ENCODE measurements at places on chromosomes 3 and 15.

DNA sequence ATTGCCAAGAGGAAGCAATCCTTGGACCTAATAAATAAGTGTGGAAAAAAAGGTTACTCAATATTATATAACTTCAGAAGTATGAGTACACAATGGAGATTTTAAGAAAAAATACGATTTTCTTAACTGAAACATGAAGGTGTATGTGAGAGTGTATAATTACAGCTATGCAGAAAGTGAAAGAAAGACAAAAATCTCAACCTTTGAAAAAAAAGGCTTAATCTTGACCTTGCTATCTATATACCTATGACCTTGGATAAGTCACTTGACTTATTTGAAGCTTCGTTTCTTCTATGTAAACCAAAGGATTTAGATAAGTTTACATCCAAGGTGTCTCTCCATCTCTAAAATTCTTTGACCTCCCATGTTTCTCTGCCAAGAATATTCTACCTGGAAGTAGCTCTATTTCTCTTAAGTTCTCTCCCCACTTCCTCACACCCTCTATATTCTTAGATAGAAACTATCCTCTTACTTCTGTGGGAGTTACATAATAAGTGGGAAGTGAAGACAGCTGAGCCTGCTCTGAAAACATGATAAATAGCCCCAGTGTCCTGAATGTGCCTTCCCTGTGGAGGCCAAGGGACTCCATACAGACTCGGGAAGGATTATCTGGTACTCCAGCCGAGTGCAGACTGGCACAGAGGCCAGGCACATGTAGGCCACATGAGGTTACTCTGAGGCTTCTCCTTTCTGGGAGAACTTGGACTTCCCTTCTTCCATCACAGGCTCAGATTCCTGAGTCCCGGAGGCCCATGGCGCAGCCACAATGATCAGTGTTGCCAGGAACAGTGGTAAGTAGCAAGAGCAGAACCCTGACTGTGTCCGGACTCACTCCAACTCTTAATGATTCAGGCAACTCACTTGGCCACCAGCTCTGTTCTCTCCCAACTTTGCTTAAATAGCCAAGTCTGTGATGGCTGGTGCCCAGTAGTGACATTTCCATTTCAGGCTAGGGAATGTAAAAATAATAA, 166.8 kb upstream of the COL8A1 start:
- no peak for DNase-seq

GRCh38 chr15:75811626-75812025, 31.6 kb upstream of the UBE2Q2 start:
- no peak for DNase-seq

GRCh38 chr15:84721371-84721770, 5.4 kb upstream of the SEC11A start:
- no peak for DNase-seq

GRCh38 chr3:3689601-3690375, 109.4 kb upstream of the LRRN1 start:
- DNase-seq, result no peak

- DNase-seq, result no peak
These were observed 109.7 kb upstream of the HACD2 start for GRCh38 chr3:123694366-123695087.

- no peak for DNase-seq
These were observed 5.9 kb upstream of the DNASE1L3 start for GRCh38 chr3:58216496-58217195.

DNA sequence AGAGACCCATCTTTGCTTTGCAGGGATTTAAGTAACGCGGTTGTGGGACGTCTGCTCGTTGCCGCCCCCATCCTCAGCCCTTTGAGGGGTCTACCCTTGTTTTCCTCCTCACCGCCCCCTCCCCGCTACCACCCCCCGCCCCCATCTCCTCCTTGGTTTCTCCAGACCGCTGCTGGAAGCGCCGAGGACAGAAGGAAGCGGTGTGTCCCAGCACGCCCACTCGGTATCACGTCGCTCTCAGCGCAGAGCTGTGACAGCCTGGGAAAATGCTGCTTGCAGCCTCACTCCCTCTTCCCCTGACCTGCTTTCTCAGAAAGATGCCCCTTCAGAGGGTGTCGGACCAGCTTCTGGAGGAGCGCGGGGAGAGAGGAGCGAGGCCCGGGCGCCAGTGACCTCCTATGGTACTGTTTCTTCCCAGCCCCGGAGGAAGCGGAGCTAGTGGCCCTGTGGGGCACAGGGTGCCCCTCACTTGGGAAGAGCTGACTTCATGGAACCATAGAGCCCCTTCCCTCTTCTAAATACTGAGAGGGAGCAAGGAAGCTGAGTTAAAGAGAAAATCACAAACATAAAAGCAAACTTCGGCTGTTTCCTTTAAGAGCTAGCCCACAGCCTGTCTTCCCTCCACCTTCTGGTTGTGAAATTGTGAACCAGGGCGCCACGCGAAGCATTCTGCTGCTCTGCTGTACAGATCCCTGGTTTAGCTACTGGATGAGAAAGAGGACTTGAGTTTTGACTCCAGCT, 698 bp downstream of the IL1RAP start:
- DNase-seq, result no peak

GRCh38 chr3:36756269-36756668, 8.1 kb downstream of the DCLK3 start:
- DNase-seq, result no peak

- DNase-seq, result no peak
These were observed 74.7 kb upstream of the GAP43 start for GRCh38 chr3:115548611-115549010.

DNA sequence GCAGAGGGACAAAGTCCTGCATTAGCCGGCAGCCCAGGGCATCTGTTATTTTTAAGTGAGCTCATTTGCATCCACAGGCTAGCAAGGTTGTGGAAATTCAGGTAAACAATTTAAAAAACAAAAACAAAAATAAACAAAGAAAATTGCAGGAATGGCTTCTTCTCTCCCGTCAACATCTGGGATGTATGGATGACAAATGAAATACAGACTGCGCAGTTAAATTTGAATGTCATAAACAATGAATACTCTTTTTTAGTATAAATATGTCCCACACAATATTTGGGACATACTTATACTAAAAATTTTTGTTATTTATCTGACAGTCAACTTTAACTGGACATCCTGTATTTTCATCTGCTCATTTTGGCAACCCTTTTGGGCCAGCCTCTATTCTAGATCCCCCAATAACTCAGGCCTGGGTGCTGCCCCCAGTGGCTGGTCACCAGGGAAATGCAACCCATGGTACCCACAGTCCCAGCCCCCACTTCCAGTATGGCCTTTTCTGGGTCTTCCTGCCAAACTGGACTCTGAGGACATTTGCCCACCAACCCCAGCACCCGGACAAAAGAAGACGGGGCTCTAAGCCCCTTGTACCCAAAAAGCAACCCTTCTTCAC, 12.7 kb downstream of the GRM2 start:
- no peak for DNase-seq

DNA sequence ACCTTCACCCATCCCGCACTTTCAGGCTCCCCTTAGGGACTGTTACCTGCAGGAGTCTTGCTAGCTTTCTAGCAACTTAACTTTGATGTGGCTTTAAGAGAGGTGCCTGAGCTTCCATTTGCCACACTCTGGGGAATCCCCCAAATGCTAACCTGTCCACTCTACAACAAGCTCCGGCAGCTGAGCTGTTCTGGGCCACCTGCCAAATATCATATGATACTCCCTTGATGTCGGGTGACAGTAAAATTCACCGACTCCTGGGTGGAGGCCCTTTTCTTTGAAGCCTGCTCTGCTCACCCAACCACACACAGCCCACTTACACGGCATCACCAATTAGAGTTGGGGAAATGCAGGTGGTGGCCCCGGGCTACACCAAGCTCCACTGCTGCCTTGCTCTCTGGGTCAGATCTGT, 38.0 kb upstream of the XCR1 start:
- peak; percentile 83 for DNase-seq

DNA sequence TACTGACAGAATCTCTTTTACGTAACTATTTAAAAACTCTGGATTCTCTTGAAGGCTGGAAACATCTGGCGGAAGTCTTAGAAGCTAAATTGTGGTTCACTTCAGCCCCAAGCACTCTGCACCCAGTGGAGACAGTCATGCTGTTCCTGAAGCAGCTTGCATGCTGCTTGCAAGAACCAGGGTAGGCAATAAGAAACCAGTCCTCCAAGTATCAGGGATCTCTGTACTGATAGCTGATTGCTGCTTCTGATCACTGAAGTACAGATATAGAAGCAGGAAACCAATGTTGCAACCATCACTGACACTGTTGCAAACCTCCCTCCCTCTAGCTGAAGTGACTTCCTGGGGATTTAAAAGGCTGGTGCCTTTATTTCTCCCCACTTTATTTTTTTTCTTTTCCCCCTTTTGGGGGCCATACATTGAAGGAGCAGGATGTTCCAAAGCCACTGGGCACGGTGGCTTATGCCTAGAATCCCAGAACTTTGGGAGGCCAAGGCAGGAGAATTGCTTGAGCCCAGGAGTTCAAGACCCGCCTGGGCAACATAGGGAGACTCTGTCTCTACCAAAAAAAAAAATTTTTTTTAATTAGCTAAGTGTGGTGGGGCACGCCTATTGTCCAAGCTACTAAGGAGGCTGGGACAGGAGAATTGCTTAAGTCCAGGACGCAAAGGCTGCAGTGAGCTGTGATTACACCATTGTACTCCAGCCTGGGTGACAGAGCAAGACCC, 15.3 kb downstream of the SPCS1 start:
- no peak for DNase-seq

- no peak for DNase-seq
These were observed 35.6 kb upstream of the SEC13 start for GRCh38 chr3:10356461-10356981.

GRCh38 chr3:155979746-155980145, 109.3 kb downstream of the GMPS start:
- DNase-seq, result no peak

DNA sequence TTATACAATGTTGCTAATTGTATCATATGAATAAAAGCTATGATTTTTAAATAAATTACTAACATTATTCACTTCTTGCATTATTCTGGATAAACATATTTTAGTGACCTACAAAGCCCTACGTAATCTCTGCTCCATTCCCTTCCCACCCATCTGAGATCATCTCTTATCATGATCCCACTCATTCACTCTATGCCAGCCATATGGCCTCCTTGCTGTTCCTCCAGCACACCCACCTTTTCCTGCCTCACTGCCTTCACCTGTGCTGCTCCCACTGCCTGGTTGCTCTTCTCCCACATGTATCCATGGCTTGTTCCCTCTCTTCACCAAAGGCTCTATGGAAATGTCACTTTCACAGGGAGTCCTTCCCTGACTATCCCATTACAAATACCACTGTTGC, 7.3 kb upstream of the USP8 start:
- no peak for DNase-seq

- DNase-seq, result no peak
These were observed 72.7 kb downstream of the UBE2E2 start for GRCh38 chr3:23275814-23276213.

- DNase-seq, result no peak
These were observed 87.6 kb upstream of the SLC25A26 start for GRCh38 chr3:66133050-66133757.

Measured in stimulated activated naive CD4-positive, alpha-beta T cell treated with Interleukin-2 at 50 U/mL for 16 hours (primary cell).